ENCODE measurements at places on chromosomes 7 and 10. TPM values are rescaled to one million over a fixed set of nuclear protein-coding genes. Genes with fewer than 3 reads are reported as not detected.

PPIA gene
- 2,769 TPM for total RNA-seq

BPGM gene
- total RNA-seq, result 46.6 TPM

C10orf62 gene
- total RNA-seq, result 0.13 TPM

AKR1C2 gene
- 71.3 TPM for total RNA-seq

LEP gene
- not detected for total RNA-seq

ASB4 gene
- not detected for total RNA-seq

ADAM12 gene
- 13.7 TPM for total RNA-seq

CAMK1D gene
- 6.2 TPM for total RNA-seq

SMC3 gene
- 27.2 TPM for total RNA-seq

PTF1A gene
- total RNA-seq, result not detected

HSPA12A gene
- 5.9 TPM for total RNA-seq

PNLIPRP3 gene
- total RNA-seq, result not detected

PLEKHS1 gene
- not detected for total RNA-seq

INTS15 gene
- 6.3 TPM for total RNA-seq

LMBR1 gene
- total RNA-seq, result 44.4 TPM

GIMAP8 gene
- total RNA-seq, result 2.1 TPM

GBX1 gene
- total RNA-seq, result not detected

CALML5 gene
- total RNA-seq, result not detected

MEOX2 gene
- 18.0 TPM for total RNA-seq

SAMD9L gene
- 20.5 TPM for total RNA-seq

ADK gene
- total RNA-seq, result 47.4 TPM

TLX1 gene
- not detected for total RNA-seq

CCDC7 gene
- 12.4 TPM for total RNA-seq

CYP26C1 gene
- total RNA-seq, result 0.06 TPM

SRPK2 gene
- total RNA-seq, result 47.4 TPM

RNF32 gene
- 1.2 TPM for total RNA-seq

CYP3A5 gene
- not detected for total RNA-seq

NPM3 gene
- total RNA-seq, result 66.5 TPM

All from aortic smooth muscle cell (primary cell).